D721Med (cell line): ENCODE measurements at places on chromosomes 2 and 18.

DNA sequence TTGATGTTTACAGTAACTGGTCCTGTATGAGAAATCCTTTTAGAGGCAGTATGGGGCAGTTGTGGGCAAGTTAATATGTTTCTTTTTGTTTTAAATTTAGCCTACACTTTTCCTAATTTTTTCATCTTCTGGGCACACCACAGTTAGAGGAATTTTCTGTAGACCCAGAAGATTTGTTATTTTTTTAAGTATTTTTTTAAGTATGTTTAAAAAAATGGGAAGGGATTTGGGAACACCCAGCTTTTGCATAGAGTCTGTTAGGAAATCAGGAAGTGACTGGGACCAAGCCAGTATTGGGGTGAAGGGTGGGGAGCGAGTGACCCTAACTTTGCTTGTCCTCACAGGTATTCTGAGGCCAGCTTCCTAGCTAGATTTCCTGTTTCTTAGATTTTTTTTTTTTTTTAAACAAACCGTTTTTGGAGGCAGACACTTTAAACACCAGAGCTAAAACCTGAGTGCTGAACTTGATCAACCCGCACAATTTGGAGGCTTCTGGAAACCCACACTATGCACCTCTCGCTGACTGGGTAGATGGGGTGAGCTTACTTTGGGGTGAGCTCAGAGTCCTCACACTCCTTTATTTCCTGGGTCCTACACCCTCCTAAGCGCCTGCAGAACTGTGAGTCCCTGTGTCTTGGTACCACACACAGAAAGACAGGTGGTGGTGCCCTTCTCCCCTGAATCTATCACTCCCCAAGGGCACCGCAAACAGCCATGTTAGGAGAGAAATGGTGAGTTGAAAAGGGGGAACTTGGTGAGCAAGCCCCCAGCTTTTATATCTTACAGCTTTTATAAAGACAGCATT, 5.2 kb downstream of the GATA6 start:
- DNase-seq: no peak

- peak; percentile 77 for DNase-seq
Observed at GRCh38 chr2:241877989-241878970, 8.8 kb downstream of the RTP5 start.

GRCh38 chr18:61496374-61496773, 163.1 kb downstream of the CDH20 start:
- DNase-seq: no peak

- no peak for DNase-seq
Observed at GRCh38 chr18:45626330-45627203, 11.3 kb downstream of the SLC14A2 start.

DNA sequence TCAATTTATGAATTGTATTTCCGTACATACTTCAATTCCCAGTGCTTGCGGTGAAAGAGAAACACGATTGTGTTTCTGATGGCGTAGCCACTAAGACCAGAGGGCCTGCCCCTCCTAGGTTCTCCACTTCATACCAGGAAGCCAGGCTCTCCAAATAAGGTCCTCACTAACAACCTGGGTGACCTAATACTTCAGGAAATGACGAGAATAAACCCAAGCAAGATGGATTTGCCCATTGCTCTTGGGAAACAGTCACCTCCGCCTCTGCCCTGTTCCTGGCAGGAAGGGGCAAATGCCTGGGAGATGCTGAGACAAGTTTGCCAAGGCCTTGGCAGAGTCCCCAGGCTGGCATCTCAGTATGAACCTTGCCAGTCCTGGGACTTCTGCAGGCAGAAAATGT, 41.8 kb downstream of the TTC32 start:
- no peak for DNase-seq
